ENCODE measurements at places on chromosomes 1 and 21.

DNA sequence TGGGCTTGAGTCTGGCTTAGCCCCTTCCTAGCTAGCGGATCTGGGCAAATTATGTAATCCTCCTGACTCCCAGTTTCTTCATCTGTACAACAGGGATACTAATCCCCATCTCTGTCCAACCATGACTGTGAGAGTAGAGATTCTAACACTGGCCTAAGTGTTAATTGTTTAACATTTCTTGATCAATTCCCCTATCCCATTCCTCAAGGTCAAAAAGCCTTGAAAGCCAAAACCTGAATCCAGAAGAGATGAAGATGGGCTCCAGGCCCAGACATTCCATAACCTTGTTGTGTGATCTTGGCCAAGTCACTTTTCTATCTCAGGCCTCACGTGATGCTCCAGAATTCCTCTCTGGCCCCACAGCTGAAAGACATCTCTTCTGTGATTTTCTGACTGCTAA lies 18.8 kb upstream of the PHLDA3 start:
- no peak for DNase-seq

- DNase-seq, result no peak
Observed at GRCh38 chr21:36425286-36425685, 40.1 kb downstream of the CHAF1B start.

DNA sequence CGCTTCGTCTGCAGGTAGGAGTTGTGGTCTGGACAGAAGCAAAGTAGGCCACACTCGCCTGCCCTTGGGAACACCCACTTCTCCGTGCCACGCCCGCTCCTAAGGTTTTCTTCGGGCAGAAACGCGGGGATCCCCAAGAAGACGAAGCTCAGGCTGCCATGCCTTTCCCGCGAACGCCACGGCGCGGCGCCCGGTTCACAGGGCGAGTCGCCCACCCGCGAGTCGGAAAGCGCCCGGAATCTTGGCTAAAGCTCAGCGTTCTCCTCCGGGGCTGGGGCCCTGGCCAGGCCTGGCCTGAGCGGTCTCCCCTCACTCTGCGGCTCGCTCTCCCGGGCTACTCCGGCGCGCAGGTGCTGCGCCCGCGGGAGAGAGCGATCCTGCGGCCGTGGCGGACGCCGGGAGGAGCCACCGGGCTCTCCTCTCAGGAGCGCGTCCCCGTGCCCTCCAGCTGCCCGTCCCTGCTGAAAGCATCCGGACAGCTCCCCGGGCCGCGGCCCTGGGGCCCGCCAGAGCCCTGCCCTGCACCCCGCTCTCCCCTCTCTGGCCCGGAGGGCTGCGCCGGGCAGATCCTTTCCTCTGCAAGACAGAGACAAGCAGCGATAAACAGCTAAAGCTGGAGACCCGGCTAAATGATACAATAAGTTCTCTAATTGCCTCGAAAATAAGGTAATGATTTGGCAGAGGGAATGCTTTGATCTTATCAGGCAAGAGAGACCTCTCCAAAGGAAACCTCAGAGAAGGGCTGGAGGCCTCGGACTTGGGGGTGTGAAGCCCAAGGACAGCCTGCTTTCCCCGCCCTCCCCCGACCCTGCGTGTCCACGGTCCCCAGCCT lies 6.7 kb upstream of the WNT2B start:
- DNase-seq, result peak; percentile 64

DNA sequence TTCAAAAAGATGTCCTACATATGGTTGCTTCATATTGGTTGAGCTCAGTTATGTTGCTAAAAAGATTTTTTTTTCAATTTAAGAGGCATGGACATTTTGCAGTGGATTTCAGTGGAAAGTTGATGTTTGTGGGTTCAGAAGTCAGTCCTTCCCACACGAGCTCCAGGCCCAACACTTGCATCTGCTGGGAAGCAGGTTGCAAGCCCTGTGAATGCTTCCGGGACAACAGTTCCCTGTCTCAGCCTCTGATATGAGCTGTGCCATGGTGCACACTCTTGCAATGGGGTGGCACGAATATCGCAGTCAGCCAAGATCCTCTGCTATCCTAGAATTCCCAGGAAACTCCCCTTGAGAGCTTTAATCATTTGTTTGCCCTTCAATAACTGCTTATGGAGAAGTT lies 30.3 kb upstream of the ABCG1 start:
- no peak for DNase-seq

DNA sequence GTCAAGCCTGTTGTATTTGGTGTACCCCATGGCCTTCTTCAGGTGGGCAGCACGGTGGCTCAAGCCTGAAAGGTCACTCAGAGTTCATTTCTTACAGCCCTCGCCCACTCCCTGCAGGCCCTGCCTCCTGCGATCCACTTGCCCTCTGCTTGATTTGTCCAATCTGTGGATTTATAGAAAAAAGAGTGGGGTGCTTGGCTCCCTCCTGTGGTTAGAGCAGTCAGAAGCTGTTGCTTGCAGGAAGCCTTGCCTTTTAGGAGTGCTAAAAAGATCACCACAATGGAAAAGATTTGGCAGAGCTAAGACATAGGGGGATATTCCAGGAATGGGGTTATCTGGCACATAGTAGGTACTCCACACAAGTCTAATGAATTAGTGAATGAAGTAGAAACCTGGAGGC lies 108.0 kb upstream of the TRABD2B start:
- DNase-seq, result no peak

DNA sequence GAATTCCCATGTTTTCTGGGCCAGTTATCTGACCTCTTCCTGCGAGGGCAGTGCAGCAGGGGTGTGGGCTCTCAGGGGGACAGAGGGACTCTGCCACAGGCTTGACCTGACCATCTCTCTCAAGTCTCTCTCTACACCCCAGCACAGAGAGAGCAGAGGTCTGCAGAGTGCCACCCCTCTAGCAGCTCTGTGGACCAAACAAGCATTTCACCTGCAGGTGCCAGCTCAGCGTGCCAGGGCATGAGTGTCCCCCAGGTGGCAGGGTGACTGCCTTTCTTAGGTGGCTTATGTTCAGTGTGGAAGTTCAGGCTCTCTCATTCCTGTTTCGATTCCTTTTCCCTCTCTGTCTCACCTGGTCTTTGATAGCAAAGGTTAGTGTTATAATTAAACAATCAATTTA lies 191.3 kb downstream of the CACNA1E start:
- no peak for DNase-seq

DNA sequence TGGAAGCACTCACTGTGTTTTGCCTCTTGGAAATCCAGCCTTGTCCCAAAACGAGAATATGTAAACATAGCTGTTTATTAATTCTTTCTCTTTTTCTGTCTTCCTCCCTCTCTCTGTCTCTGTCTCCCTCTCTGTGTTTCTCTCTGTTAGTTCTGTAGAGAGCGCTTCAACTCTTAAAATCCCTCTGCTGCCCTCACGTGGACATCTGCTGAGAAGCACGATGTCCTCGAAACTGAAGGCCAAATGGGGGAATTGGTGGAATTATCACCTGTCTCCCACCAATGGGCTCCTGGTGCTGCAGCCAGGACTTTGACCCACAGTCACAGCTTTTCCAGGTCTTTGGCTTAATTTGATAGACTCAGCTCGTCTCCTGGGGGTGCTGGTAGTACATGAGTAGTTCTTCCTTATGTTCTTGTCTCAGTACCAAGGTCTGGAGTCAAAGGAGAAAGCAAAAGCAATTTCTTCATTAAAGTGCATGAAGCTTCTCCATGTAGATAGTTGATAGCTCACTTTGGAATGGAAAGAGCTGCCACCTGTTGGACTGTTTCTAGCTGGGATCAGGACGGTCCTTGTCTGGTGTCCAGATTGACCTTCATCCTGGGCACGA lies 5.5 kb upstream of the GBP6 start:
- DNase-seq, result peak; percentile 83

DNA sequence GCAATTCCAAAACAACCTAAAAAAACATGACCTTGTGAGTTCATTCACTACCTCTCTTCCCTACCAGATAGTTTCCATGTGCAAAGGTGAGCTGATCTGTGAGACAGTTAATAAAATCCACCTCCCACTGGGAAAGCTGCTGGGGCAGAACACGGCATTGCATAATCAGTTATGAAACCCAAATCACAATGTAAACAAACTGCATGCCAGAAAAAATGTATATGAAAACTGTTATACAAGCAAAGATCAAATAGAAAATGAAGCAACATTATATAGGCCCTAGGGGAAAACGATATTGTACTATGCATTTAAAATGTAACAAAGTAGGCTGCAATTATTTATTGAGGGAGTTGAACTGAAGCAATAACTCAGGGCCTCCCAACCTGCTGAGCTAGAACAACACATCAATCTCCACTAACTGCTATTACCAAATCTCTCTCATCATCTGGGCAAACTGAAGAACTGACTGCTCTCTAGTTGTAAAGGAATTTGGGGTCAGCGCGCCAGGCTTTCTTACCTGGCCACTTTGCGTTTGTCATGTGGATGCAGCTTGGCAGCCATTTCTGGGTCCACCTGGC lies 31.0 kb downstream of the TRIT1 start:
- DNase-seq, result no peak

GRCh38 chr1:61287014-61287413 lies 204.7 kb downstream of the NFIA start:
- DNase-seq, result no peak

DNA sequence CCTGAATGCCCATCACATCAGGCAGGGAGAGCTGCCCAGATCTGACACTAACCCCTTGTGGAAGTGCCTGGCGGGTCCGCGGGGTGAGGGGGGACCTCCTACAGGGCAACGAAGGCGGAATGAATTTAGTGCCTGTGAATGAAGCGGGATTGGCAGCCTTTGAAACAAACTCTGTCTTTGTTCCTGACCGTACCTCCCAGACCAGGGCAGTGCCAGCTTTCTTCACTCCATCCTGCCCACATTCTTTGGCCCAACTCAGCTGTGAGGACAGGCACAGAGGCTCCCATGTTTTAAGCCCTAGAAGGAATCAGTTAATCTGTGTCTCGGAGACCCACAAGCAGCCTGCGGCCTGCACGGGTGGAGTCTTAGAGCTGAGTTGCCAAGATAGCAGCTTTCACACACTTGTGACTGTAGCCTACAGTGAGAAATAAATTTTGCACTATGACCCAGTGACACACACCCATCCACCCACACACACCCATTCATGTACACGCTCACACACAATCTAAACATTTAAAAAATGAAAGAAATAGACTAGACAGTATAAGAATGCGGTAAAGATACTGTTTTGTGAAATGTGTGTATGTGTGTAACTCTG lies 60.1 kb upstream of the USP24 start:
- no peak for DNase-seq

GRCh38 chr1:228335406-228336307 lies 71.0 kb downstream of the TRIM11 start:
- no peak for DNase-seq

DNA sequence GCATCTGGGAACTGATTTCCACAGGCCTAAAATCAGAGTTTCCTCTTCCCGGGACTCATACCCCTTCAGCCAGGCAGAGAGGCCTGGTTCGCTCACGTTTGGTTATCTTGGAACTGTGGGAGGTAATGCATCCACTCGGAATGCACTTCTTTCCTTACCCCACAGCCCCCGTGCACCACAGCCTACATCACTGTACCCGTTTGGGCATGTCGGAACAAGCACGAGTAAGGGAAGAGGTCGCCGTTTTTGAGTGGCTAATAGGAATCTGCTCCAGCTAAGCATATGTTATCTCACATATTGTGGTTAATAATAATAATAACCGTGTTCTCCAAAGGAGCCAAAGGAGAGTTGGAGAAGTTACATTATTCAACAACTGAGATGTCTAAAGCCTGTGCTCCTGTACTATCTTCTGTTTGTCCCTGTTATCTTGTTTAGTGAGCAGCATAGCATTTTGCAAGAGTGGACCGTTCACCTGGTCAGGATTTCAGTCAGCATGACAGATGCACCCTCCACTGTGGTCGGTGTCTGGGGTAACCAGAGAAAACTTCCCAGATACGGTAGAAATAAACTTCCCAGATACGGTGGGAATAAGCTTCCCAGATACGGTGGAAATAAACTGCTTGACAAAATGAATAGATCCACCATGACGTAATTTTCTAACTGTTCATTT lies 198.6 kb downstream of the SDCCAG8 start:
- DNase-seq, result no peak

- no peak for DNase-seq
Observed at GRCh38 chr1:9558271-9558945, 19.1 kb downstream of the SLC25A33 start.

DNA sequence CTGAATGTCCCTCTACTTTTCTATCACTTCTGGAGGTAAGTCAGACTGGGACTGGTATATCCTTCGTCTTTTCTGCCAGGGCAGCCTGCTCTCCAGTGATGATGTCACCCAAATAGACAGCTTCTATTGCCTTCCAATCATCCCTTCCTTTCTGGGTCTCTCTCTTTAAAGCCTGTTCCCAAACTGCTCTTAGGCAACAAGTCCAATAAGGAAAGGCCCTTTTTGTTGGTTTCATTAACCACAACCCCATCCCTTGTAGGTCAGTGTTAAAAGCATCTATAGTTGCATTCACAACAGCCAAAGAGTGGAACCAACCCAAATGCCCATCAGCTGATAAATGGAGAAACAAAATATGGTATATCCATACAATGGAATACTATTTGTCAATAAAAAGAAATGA lies 114.4 kb downstream of the CNIH3 start:
- DNase-seq, result no peak

DNA sequence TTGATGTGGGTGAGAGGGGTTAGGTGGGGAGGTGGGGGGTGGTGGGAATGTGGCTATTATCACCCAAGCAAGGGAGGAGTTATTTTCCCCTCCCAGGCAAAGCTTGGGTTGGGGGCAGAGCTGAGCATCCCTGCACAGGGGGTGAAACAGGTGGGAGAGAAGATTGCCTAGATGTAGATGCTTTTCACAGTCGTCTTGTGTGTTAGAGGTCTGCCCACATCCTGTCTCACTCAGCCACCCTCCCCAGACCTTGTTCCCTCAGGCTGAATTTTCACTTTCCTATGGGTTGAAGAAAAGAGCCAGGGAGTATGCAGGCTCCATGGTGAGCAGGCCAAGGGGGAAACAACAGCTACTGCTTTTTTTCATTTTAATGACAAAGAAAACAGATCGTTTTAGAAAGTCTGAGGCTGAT lies 223.5 kb downstream of the KIF26B start:
- DNase-seq, result no peak

DNA sequence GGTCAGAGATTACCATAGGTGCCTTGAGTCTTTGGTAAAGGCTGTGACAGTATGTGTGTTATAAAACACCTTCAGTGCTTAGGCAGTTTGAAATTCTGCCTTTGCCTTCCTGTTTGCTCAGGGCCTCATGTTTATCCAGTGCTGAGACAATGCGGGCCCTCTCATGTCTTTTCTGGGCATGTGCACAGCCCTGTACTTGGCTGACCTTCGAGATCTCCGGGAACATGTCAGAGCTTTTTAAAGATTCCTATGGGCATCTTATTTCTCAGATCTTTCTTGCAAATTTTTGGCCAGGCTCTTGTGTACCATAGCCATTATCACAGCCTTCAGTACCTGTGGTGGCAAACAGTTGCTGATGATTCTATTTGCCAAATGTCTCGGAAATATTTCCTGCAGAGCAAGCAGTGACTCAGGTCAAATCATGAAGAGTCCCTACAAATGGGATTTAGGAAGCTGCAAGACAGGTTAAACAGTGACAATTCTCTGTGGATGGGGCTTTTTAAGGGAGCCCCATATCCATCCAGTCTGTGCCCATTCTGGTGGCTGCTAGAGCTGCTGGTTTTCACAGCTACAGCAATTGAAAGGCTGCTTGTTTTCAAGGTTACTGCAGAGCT lies 42.1 kb downstream of the HOOK1 start:
- DNase-seq, result no peak

- no peak for DNase-seq
Observed at GRCh38 chr21:38986406-38986805, 180.7 kb downstream of the ETS2 start.

All from stimulated activated CD4-positive, alpha-beta T cell treated with anti-CD3 and anti-CD28 coated beads, Interleukin-4, amount 100 ng/mL, for 1 hour (primary cell).